ENCODE measurements at places on chromosomes 12 and 14.

GRCh38 chr14:105483300-105484068 is 3.2 kb upstream of the CRIP1 start:
- no peak for ATAC-seq

- ATAC-seq = no peak
Measured at GRCh38 chr14:78486621-78487020, 316.4 kb downstream of the NRXN3 start.

GRCh38 chr12:132196038-132196872 is 52.0 kb downstream of the NOC4L start:
- ATAC-seq = no peak

DNA sequence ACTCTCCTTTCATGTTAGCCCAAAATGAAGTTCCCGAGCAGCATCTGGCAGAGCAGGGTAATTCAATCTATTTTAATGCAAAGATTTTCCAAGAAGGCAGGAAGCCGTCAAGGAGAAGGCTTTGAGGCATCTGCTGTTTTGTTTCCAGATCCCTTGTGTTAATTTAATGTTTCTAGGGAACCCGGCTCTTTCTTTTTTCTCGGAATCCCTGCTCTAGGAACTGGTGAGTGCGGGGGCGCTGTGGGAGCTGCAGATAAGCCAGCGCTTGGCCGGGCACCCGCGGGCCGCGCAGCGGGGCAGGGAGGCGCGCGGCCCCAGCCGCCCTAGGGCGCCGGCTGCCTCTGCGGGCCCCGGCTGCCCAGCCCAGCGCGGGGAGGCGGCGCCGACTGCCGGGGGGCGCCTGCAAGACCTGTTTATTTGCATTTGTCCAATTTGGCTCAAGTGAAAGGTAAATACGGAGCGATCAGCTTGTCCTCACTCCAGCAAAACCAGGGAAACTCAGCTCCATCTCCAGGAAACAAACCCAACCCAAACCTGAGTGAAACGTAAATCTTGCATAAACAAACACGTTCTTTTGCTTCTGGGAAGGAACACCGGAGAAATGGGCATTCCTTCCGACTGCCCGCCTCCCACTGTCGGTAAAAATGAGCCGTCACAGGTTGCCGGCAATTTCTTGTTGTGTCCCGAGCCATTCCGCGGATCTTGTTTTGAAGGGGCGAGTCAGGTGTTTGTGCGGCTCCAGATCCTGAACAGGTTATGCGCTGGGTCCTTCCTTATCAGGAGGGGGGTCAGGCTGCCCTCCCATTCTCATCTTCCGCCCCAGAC is 65.1 kb downstream of the CRADD start:
- ATAC-seq = peak; percentile 95

DNA sequence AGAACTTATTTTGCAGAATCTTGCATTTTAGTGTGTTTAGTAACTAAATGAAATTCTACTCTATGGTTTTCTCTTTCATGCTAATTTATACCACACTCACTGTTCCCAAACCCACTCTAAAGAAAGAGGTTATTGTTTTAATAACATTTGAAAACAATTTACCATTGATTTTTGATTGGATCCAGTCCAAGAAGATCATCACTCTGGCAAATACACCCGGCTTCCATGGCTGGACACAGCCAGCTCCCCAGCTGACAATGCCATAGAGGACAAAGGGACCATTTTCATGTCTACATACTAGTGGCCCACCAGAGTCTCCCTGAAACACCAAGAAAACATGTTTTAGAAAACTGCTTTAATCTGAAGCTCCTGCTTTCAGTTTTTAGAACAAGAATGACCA is 42.4 kb downstream of the OVCH1 start:
- ATAC-seq = no peak

DNA sequence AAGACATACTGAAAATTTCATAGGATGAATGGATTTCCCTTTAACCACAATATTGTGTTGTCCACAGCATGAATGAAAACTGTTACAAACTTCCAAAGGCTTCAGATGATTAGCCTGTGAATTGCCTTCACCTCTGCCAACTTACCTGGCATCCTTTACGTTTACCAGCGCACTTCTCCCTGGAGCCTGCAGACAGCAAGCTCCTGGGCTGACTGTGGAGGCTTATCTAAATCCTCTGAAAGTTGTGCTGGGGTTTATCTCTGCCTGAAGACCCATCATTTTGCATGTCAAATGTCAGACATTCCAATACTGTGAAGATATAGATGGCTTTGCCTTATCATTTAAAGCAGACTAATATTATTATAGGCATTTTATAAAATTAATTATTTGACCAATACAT is 403.0 kb downstream of the SYT1 start:
- no peak for ATAC-seq

DNA sequence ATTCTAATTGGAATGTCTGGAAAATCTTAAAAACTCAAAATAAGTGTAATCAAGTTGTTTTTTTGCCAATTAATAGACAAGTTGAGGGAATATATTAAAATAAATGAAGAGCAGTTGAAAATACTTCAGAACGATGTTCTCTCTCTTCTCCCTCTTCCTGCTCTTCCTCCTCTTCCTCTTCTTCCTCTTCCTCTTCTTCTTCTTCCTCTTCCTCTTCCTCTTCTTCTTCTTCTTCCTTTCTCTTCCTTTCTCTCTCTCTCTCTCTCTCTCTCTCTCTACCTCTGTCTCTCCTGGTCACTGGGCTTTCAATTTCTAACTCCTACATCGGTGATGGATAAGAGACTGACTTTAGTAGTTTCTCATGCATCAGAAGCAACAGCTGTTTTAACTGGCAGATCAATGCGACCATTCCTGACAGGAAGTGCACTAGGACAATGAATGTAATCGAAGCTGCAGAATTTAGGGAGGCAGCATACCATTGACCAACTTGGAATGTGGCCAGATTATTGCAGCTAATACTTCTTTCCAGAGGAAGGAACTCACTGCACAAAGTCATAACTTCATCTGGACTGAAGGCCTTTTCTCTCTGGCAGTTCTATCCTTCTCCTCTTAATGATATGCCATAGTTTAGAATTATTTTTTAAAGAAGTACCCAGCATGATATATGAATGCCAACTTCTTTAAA is 13.8 kb upstream of the TMTC2 start:
- no peak for ATAC-seq

- ATAC-seq = no peak
Measured at GRCh38 chr14:50871228-50871627, 625 bp upstream of the ABHD12B start.

DNA sequence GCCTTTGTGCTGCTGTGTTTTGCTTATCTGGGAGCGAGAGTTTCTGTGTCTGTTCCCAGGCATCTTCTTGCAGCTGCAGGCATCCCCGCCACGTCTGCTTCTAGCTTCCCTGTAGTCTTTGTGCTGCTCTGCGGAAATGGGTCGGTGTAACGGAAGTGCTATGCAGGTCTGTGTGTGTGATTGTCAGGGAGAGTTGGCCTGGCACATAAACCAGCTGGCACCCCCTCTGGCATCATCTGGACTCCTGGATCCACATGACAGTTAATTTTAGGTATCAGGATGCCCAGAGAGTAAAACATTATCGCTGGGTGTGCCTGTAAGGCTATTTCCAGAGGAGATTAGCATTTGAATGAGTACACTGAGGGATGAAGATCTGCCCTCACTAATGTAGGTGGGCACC is 9.4 kb upstream of the OASL start:
- ATAC-seq = no peak

DNA sequence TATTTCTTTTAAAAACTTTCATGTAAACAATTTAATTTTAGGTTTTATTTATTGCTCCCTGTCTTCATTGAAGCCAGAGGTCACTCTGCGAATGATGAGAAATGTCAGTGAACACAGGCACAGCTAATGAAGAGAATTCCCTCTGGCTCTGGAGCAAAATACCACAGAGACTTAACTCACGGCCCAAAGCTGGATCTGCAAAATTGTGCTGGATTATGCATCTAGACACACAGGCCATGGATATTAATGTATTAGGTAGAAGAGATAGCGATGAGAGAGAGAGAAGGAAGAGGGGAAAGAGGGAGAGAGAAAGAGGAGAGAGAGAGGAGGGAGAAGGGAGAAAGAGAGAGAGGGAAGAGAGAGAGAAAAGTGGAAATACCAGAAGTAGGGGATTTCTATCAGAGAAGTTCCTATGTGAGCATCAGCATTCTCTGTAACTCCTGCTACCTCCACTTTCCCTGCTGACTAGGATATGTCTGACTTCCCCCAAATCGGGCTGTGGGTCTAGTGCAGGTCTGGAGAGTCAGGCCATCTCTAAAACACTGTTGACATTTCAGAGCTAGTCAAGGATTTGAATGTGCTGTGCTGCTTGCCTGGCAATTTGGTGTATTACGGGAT is 3.7 kb downstream of the ARHGDIB start:
- ATAC-seq = no peak

- ATAC-seq = no peak
Measured at GRCh38 chr14:35688126-35688826, 120.8 kb downstream of the RALGAPA1 start.

GRCh38 chr14:84074626-84075025 is 1455.3 kb upstream of the FLRT2 start:
- no peak for ATAC-seq

DNA sequence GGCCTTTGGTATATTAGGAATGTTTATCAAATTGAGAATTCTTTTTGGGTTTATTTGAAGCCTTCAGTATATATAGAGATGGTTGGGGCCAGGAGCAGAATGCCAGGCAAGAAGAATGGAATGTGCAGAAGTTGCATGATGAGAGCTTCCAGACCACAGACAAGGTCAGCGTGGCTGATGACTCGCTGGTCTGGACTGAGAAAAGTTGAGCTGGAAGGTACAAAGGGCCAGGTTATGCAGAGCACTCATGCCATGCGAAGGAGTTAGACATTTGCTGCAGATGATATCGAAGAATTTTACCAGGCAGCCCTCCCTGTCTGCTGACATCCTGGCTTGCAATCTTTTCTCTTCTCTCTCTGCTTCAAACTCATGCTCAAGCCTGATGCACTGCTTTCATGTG is 196.2 kb upstream of the ARHGAP5 start:
- no peak for ATAC-seq

GRCh38 chr12:128801879-128802391 is 21.8 kb downstream of the SLC15A4 start:
- peak; percentile 70 for ATAC-seq

GRCh38 chr14:61615743-61616523 is 79.4 kb upstream of the HIF1A start:
- no peak for ATAC-seq

DNA sequence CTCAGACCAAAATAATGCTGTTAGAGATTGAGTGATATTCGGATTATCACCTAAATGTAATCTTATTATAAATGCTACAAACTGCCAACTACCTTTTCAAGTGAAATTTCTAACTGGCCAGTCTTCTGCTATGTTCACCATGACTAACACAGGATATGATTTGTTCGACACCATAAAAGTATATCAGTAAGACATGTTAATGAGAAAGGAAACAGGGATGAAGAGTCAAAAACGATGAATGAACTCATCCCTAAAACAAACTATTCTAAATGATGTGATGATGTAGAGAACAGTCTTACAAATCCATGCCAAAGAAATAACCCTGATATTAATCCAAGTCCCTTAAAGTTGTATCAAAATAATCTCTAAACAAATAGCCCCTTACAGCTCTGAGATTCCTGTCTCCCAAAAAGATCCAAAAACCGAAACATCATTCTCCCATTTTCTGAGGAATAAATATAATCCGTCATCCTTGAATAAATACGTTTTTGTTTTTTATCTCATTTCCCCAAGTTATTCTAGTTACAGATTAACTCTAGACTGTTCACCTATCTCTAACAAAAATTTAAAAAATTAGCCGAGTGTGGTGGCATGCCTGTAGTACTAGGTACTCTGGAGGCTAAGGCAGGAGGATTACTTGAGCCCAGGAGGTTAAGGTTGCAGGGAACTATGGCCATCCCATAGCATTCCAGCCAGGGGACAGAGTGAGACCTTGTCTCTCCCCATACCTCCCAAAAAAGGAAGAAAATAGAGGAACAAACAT is 9.1 kb downstream of the SCAF11 start:
- no peak for ATAC-seq

GRCh38 chr14:99413172-99413571 is 67.5 kb downstream of the SETD3 start:
- no peak for ATAC-seq

GRCh38 chr14:57122129-57122528 is 146.6 kb downstream of the EXOC5 start:
- no peak for ATAC-seq

- ATAC-seq = no peak
Measured at GRCh38 chr14:61033855-61034254, 52.8 kb downstream of the SLC38A6 start.

- ATAC-seq = no peak
Measured at GRCh38 chr14:74514471-74514941, 20.9 kb downstream of the ISCA2 start.

DNA sequence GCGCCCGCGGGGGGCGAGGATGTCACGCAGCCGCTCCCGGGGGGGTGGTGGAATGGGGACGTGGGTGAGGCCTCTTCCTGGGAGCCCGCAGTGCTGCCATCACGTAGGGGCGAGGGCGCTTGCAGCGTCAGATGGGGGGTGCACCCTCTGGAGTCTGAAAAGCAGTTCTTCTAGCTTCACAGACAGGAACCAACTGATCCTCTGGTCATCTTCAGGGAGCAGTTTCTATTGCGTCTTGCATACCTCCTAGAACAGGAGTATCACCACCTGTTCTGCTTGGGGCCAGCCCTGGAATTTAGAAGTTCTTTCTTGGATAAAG is 36.9 kb upstream of the PRIMA1 start:
- no peak for ATAC-seq

DNA sequence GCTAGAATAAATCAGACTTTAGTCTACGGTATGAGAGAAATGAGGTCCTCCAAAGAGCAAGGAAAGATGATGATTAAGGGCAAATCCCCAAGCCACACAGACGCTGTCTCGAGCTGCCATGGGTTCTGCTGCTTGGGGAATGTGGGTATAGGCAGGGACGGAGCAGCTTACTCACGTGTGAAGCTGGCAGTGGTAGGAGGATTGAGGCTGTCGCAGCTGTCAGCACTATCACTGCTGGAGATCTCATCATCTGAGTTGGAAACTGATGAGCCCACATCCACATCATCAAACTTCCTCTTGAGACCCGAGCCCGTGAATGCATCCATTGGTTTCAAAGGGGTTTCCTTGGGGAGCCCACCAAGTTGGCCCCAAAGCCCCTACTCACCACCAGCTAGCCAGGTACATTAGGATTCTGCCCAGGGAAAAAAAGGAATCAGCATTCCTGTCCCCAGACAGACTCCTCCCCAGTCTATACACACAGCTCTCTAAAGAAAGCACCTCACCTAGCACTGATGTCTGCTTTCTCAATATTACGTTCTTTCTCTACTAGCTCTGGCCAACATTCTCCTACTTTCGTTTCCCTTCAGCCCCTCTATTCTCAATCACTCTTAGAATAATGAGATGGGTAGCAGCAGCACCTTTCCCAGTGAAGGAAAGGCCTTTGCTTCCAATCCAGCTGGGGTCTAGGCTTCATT is 7.0 kb downstream of the CSRNP2 start:
- no peak for ATAC-seq

DNA sequence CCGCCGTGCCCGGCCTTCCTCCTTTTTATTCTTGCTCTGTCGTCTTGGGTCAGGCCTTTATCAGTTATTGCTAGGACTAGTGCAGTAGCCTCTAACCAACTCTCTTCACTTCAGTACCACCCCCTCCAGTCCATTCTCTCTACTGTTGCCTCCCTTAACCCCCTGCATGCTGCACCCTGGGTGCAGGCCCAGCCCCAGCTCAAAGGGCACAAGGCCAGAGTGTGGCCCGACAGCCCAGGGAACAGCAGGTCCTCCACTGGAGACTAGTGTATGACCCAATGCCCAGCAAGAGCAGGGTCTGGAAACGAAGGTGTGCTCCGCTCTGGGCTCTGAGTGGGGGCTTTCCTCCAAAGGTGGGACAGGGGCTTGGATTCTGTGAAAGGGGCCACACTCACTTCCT is 30.0 kb upstream of the RFLNA start:
- ATAC-seq = no peak

GRCh38 chr12:20212658-20213555 is 155.4 kb upstream of the PDE3A start:
- no peak for ATAC-seq

Measured in stimulated activated memory B cell treated with anti-CD40 and anti-IgM and Interleukin-4, amounts not matched to agents 10 μg/mL and 1 μg/mL and 100 μg/mL, for 72 hours (primary cell).